Activated CD8-positive, alpha-beta memory T cell treated with anti-CD3 and anti-CD28 coated beads for 4 hours (primary cell): ENCODE measurements at places on chromosomes 5 and 9.
A peak's percentile ranks its signal among the peaks of the same experiment; 100 is the strongest.

GRCh38 chr9:14824481-14824880 lies 85.7 kb downstream of the FREM1 start:
- DNase-seq = no peak

DNA sequence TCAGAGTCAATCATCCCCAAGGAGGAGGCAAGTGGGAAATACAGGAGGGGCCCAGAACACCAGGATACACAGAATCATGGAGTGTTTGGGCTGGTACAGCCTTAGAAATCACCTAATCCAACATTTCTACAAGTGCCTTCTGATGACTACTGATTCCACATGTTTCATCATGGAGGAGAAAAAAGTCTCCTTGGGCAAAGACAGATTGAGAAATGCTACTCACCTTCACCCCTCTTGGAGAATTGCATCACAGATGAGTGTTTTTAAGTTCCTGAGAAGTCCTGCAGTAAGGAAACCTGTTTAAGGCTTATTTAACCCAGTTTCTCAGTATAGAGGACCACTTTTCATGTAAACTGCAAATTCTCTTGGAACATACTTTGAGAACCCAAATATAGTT lies 2.2 kb upstream of the SLIT3 start:
- no peak for DNase-seq

DNA sequence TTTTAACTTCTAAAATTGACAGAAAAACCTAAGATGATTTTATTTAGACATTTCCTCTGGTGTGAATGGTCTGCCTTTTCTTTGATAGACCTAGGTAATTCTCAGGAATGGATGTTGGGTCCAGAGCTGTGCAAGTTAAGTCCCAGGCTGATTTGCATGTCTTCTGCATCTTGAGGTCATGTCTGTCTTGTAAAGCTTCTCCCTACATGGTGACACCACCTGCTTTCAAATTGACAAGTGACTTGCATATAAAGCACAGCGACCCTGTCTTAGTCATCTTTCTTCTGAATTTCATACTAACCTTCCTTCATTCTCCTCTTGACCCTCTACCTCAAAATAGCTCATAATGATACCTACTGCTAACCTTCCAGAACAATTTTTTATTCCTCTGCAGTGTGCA lies 29.2 kb downstream of the OSTF1 start:
- DNase-seq = no peak

- no peak for DNase-seq
These were observed 229.0 kb downstream of the ROR2 start for GRCh38 chr9:91720751-91721705.

GRCh38 chr9:21452681-21453080 lies 12.4 kb downstream of the IFNA1 start:
- DNase-seq = no peak

DNA sequence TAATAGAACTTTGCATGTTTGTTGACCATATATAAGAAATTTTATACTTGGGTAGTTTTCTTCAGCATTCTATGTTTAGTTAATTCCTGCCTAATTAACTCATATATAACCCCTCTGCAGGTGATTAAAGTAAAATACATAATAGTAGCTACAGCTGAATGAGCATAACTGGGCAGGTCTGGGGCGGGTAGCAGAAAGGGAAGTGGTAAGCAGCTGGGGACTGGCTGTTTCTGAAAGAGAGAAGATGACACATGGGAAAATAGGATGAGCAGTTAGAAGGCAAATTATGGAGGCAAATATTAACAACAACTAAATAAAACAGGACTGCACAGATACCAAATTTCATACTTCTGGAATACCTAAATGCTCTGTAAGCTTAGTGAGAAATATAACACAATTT lies 128.1 kb downstream of the CPLANE1 start:
- DNase-seq = no peak

GRCh38 chr9:135766251-135766650 lies 64.3 kb downstream of the KCNT1 start:
- DNase-seq = no peak

GRCh38 chr5:172445866-172446265 lies 8.5 kb downstream of the SH3PXD2B start:
- no peak for DNase-seq

DNA sequence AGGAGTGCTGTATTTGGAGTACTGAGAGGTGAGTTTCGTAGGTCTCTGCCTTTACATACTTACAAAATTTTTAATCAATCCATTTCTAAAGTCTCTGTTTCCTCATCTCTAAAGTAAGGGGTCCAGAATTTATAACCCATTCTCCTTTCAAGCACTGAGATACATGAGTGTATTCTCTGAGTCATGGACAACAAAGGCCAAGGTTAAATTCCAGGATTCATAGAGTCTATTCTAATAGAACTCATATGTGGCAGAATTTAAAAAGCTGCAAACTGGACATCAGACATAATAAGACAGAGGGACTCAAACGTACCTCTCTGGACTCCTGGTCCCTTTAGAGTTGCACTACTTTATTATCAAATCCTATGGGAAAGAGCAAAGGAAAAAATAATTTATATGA lies 112.5 kb upstream of the SLIT3 start:
- DNase-seq = no peak

DNA sequence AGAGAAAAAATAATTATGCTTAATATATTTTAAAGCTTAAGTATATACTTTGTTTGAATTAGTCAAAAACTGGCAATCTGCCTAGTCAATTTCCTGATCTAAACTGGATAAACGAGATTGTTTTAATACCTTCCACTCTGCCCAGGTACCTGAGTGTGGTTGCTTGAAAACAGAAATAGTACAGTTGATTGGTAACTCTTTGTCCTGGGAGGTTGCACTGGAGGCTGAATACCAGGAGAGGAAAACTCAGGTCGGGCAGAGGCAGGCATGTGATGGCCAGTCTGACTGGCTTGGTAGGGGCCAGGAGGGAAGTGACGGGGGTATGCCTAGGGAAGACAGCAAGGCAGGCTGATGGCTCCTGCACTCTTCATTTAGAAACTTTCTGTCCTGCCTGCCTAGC lies 80.2 kb downstream of the PIK3R1 start:
- DNase-seq = no peak

GRCh38 chr9:1216532-1216931 lies 166.4 kb downstream of the DMRT2 start:
- no peak for DNase-seq

DNA sequence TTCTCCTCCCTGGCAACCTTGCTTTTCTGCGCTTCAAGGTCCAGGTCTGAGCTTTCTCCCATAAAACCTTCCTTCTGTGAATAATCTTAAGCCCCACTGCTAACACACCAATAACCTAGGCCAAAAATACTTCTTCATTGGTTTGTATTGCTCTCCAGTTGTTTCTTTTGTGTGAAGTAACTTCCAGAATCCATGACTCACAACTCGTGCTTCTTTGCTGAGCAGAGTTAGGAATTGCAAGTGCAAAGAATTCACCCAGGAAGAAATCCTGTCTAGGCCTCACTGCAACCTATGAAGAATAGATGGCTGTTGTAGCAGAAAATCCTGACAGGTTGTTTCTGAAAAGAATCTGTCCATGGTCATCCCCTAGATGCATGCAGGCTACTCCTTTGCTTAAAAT lies 295.7 kb downstream of the MED10 start:
- DNase-seq = no peak

DNA sequence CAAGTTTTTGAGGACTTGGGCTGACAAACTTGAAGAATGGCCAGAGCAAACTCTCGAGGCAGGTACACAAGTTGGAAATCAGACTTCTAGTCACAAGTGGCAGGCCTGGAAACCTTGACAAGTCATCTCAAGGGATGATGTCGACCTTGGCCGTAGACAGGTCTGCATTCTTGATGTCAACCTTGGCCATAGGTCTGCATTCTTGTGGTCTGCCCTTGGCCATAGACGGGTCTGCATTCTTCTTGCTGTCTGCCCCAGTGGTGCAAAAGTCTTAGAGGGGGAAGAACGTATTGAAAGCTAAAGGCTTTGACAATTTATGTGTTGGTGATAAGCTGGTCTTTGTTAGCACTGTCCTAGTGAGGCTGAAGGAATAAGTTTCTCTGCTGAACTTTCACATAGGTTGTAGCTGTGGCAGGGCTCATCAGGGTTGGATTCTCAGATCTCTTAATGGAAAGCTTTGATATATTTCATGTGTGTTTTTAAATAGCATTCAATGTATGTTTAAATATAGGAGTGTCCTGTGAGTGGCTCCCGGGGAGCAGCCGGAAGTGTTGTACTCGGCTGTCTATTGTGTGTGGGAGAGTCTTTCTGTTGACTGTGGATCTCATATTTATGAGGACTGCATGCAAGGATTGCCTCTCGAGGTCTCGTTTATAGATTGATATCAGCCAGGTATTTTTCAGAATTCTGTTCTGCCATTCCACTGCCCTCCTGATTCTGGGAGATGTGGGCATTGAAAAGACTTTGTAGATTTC lies 27.0 kb downstream of the SUB1 start:
- no peak for DNase-seq

GRCh38 chr5:104513121-104513602 lies 950.6 kb upstream of the NUDT12 start:
- no peak for DNase-seq

GRCh38 chr9:15349892-15350761 lies 43.1 kb upstream of the TTC39B start:
- DNase-seq = no peak

- no peak for DNase-seq
These were observed 119.5 kb downstream of the TRPM3 start for GRCh38 chr9:71001780-71002386.

GRCh38 chr9:93531374-93531773 lies 45.0 kb upstream of the PHF2 start:
- no peak for DNase-seq

GRCh38 chr5:154483654-154484392 lies 5.8 kb upstream of the HAND1 start:
- no peak for DNase-seq

DNA sequence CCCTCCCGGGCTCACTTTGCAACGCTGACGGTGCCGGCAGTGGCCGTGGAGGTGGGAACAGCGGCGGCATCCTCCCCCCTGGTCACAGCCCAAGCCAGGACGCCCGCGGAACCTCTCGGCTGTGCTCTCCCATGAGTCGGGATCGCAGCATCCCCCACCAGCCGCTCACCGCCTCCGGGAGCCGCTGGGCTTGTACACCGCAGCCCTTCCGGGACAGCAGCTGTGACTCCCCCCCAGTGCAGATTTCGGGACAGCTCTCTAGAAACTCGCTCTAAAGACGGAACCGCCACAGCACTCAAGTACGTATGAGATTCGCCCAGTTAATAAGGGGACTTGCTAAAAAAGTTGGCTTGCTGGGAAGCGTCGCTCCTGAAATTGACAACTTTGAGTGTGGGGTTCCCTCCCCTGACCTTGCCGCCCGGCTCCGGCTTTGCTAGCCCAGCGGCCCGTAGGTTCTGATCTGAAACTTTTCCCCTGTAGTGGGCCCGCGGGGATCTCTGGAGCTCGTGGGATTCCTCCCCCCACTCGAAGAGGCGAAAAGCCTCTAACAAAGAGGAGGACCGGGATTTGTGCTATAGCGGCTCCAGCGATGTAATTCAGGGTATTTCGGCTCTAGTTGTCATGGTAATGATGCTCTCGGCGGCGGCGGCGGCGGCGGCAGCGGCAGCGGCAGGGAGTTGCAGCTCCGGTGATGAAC lies 572 bp downstream of the NR4A3 start:
- peak; percentile 13 for DNase-seq

- DNase-seq = no peak
These were observed 86.3 kb downstream of the S1PR3 start for GRCh38 chr9:89077519-89077918.

DNA sequence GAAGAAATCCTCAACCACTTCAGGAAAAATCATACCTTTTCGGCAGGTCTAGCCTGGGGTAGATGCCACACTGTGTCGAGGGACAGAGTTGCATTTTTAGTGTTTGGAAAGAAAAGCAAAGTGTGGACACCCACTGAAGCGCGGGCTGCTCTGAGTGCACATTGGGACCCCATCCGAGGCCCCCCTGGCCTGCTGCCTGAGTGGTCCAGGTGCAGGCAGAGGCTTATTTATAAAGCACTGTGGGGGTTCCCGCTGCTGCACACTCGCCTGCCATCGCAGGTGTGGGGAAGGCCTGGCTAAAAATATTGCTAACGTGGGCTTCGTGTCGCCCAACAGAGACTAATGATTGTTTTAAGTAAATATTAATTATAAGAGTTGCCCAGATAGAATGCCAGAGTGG lies 119.4 kb downstream of the CRB2 start:
- no peak for DNase-seq
